ENCODE measurements at places on chromosomes 12 and 14.

- DNase-seq, result no peak
Measured at GRCh38 chr12:115137812-115138521, 454.0 kb upstream of the TBX3 start.

GRCh38 chr12:112005419-112006395 is 7.3 kb downstream of the TMEM116 start:
- no peak for DNase-seq

GRCh38 chr12:44775901-44776300 is 100.2 kb downstream of the NELL2 start:
- DNase-seq, result no peak

DNA sequence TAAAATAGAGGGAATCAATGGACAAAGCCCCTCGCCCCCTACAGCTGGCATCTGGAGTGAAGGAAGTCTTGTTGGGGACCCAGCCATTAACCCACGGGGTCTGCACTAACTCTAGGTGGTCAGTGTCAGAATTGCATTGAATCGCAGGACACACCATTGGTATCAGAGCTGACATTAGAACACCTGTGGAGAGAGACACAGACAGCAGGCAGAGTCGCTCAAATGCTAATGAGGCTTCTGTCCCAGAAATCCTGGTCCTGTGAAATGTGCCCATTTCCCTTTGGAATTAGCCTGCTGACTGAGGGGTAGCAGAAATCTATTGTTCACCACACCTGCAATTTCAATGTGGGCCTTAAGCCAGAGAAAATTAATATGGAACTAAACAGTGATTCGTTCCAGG is 33.0 kb downstream of the TMEM132D start:
- no peak for DNase-seq

GRCh38 chr14:69153152-69153872 is 393 bp upstream of the DCAF5 start:
- DNase-seq, result peak; percentile 97

DNA sequence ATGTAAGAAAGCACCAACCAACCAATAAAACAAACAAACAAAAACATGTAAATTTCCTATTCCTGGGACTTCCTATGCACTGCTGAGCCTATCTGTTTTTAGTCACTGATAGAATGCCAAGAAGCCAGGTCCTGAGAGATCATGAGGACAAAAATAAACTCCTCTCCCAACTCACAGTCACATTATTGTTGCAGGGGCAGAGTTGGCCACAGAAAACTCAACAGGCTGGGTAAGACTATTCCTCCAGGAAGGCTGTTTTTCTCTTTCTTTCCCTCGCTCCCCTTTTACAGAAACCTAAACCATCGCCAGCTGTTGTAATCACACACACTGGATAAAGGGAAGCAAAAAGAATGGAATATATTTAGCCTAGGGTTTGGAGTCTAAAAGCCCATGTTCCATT is 55.8 kb upstream of the METAP2 start:
- DNase-seq, result no peak

DNA sequence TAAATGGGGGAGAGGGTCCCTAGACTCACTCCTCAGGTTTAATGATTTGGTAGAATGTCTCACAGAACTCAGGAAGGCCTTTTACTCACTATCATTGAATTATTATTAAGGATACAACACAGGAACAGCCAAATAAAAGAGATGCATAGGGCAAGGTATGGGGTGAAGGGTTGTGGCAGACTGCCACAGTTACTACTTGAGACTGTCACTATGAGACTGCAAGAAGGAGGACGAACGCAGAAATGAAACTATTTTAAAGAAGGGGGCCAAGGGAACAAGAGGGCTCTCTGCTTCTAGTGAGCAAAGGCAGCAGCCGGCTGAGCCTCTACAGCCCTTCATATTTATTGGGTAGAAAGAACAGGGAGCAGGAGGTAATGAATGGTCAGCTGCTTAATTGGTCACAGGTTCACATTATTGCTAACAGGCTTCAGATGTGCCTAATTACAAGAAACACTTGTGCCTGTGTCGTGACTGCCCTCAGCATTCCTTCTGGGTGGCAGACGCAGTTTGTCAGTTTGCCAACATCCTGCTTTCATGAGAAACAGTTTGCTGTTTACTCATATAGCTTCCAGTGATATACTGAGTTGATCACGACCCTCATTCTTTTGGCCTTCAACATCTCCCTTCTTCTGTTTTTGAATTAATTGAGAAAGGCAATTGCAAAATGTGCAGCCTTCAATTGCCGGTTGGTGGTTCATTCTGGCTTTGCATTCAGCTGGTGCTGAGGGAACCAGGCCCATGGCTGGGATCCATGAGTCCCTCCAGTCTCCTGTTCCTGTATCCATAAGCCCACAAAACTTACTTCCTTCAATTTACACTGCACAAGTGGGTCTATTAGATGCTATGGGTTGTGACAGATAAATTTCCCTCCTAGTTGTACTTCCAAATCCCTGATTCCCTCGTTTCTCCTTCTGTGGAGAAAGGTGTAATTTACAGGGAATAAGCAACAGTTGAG is 82.8 kb upstream of the PLEKHG7 start:
- DNase-seq, result no peak

DNA sequence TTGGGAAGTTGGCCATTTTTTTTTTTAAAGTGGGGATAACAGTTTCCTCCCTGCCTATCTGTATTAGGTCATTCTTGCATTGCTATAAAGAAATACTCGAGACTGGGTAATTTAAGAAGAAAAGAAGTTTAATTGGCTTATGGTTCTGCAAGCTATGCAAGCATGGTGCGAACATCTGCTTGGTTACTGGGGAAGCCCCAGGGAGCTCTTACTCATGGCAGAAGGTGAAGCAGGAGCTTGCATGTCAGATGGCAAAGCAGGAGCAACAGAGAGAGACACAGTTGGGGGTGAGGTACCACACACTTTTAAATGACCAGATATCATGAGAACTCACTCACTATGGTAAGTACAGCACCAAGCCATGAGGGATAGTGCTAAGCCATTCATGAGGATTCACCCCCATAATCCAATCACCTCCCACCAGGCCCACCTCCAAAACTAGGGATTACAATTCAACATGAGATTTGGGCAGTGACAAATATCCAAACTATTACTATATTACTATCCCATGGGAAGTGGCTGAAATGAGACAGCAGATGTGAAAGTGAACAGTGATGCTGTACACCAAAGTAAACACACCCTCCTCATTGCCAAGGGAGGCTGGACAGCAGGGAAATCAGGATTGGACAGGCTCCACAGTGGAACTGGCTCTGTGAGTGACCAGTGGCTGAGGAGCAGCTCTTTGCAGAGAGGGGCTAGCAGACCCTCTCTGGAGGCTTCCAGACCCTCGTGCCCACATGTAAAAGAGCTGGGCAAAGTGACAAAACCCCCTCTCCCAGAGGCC is 40.5 kb downstream of the CRACR2A start:
- no peak for DNase-seq
